ENCODE measurements at places on chromosomes 3 and 15.

DNA sequence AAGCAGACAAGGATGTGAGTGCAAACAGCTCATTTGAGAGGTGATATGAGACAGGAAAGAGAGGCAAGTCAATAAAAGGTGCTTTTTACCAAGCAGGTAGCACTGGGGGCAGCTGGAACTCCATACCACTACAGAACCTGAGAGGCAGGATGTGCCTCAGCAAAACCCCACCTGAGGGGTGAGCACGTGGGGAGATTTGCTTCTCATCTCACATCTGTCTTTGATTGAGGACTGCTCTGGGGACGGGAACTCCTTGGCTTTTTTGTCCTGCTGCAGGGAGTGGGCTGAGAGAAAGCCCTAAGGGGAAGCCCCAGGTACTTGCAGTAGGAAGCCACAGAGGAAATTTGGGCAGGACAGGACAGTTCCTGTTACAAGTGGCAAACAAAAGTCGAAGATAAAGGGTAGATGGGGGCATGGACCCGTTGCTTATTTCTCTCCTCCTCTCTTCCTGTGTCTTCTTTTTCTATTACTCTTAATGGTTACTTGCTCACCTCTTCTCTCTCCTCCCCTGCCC is 27.1 kb downstream of the CFAP161 start:
- DNase-seq: no peak

GRCh38 chr3:9072667-9073009 is 109.4 kb upstream of the RAD18 start:
- DNase-seq: no peak

DNA sequence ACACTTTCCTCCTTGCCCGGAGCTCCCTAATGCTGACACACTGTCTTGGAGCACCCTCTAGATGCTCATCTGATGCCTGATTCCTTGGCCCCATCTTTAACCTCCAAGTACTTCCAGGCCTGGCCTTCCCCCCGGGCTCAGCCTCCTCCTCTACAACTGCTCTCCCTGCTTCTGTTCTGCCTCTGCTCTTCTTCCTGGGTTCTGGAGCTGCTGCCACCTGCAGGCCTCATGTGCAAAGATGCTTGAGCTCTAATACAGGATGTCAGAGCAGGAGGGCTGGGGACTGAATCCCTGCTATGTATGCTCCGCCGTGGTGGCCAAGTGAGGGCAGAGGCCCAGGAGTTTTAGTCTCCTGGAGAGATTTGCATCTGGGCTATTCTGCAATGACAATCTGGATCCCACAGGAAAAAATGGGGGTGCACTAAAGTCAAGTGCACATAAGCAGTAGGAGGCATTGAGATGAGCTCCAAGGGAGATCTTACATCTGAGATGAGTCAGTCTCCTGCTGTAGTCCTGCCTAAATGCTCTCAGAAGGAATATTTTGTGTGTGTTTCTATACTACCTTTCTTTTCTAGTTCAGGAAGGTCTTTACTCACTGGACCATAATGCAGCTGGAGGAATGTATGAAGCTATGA is 296.3 kb downstream of the UACA start:
- DNase-seq: no peak

- DNase-seq: no peak
Measured at GRCh38 chr3:106355873-106356272, 487.1 kb upstream of the CBLB start.

DNA sequence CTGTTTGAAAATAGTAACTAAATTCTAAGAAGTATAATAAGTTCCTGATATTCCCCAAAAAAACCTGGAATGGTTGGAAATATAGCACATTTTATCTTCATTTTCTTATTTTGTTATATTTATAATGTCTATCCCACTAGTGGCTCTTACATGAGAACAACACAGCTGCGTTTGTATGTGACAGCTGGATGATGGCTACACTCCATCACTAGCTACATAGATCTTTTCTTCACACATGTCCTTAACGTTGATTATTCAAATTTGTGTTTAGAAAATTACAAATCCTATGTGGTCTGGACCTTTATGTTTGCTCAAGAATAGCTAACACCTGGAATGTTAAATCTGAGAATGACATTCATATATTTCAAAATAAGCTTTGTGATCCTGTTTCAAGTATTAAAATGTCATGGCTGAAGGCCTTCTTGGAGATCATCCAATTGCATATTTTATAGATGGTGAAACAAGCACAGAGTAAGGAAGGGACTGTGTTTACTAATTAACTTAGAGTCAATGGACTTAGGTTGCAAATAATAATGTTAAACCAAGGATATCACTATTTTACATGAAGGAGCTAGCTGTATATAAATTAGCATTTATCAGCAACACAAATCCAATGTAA is 60.8 kb downstream of the ATP13A5 start:
- no peak for DNase-seq

DNA sequence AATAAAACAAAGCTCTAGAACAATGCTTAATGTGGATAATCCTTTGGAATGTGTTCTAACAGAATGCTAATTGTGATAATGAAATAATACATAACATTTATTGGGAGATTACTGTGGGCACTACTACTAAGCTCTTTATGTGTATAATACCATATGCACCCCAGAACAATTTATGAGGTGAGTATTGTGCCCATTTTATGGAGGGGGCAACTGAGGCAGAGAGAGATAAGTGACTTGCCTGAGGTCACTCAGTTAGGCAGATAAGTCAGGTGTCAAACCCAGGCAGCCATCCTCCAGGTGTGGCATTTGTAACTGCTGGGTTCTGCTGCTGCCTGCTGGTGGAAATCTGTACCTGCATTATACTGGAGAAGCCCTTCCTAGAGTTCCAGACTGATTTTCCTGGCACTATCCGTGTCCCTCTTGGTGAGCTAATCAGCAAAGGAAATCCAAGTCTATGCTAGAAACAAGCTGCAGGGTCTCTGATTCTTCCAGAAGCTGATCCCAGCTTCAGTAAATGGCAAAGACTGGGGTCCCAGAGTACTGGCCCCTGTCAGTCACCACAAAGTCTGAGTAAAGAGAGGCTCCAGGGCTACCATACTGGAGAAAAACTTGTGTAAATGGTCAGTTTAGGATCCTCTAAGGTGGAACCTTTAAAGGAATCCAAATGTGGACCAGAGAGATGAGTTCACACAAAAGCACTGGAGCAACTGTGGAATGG is 22.6 kb upstream of the RBP1 start:
- DNase-seq: no peak

GRCh38 chr3:41202834-41203345 is 3.6 kb downstream of the CTNNB1 start:
- DNase-seq: no peak

DNA sequence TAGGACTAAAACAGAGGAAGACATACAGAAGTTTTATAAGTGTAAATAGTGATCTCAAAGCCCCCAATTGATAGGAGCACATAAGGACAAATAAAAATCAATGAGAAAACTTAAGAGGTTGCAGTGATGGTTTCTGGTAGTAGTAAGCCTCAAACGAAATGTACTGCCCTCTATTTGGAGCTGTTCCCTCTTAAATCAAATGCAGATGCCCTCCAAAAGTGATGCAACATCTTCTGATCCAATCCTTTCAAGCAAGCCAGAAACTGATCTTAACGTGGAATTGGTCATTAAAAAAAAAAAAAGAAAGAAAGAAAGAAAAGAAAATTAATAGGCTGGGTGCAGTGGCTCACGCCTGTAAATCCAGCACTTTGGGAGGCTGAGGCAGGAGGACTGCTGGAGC is 259.3 kb downstream of the ZBTB20 start:
- no peak for DNase-seq

DNA sequence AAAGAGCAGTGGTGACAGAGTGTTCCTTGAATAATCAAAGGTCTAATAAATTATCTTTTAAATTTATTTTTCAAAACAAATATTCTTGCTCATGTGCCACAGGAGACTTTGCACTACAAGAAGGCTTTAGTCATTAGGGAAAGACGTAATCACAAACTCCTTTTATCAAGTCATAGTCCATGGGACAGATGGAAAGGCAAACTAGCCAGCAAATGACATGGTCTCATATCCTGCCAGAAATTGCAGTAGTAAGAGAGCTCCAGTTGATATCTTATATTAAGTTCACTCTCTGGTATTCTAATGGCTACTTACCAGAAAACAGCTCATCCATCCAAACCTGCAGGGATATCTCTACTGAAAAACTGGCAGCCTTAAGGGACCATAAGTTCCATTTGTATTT is 225.0 kb upstream of the TP63 start:
- DNase-seq: no peak

DNA sequence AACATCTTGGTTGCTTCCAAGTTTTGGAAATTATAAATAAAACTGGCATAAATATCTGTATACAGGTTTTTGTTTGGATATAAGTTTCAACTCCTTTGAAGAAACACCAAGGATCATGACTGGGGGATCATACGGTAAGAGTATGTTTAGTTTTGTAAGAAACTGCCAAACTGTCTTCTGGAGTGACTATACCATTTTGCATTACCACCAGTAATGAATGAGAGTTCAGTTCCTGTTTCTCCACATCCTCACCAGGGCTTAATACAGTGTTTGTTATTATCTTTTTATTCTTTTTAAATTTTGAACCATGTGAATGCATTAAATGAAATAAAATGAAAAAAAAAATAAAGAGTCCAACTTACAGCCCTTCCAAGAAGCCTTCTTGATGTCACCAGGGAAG is 3.7 kb upstream of the ANKUB1 start:
- no peak for DNase-seq
